Smooth muscle cell of the pulmonary artery (primary cell): ENCODE measurements at places on chromosomes 7 and 10. TPM values are rescaled to one million over a fixed set of nuclear protein-coding genes. Genes with fewer than 3 reads are reported as not detected.

The FBXW4 gene
- 31.0 and 32.0 TPM in 2 replicates for total RNA-seq

The EN2 gene
- not detected in 2 replicates for total RNA-seq

The PTF1A gene
- total RNA-seq: not detected in 2 replicates

The ATXN7L1 gene
- 5.0 and 10.1 TPM in 2 replicates for total RNA-seq

The NKX6-2 gene
- total RNA-seq: not detected in 2 replicates

The ST8SIA6 gene
- total RNA-seq: 0.13 TPM in 1 of 2 replicates, not detected in the other

The POR gene
- total RNA-seq: 64.7 and 70.2 TPM in 2 replicates

The DLX6 gene
- total RNA-seq: 0.20 and 0.23 TPM in 2 replicates

The CCDC172 gene
- total RNA-seq: not detected in 2 replicates

The GLI3 gene
- total RNA-seq: 4.1 and 4.8 TPM in 2 replicates

The TMEM225B gene
- total RNA-seq: 0.52 and 1.1 TPM in 2 replicates

The NAT16 gene
- total RNA-seq: not detected in 2 replicates

The GRK5 gene
- total RNA-seq: 35.9 and 60.3 TPM in 2 replicates

The IFIT1B gene
- 0.03 TPM in 1 of 2 replicates, not detected in the other for total RNA-seq

The ADGRA1 gene
- total RNA-seq: not detected in 2 replicates

The TAS2R4 gene
- 1.5 and 1.9 TPM in 2 replicates for total RNA-seq

The CAMK2B gene
- total RNA-seq: 0.26 and 0.63 TPM in 2 replicates

The NRP1 gene
- 335 and 528 TPM in 2 replicates for total RNA-seq

The ADAM22 gene
- 0.43 and 0.52 TPM in 2 replicates for total RNA-seq

The GTPBP4 gene
- 24.3 and 30.5 TPM in 2 replicates for total RNA-seq

The CYP2C19 gene
- not detected in 2 replicates for total RNA-seq

The CFAP70 gene
- 1.2 TPM in 2 replicates for total RNA-seq

The NYAP1 gene
- total RNA-seq: 1.4 and 2.3 TPM in 2 replicates

The LDB3 gene
- total RNA-seq: 0.52 and 0.96 TPM in 2 replicates

The ZPBP gene
- total RNA-seq: not detected in 2 replicates

The PAOX gene
- 4.0 and 5.6 TPM in 2 replicates for total RNA-seq

The BTBD16 gene
- 0.13 TPM in 1 of 2 replicates, not detected in the other for total RNA-seq

The PRKCQ gene
- total RNA-seq: 0.03 TPM in 1 of 2 replicates, not detected in the other

The ARHGEF35 gene
- total RNA-seq: 0.63 and 1.3 TPM in 2 replicates

The AKR1C8 gene
- total RNA-seq: not detected in 2 replicates

The MSMB gene
- not detected in 2 replicates for total RNA-seq

The KCP gene
- 0.69 and 0.78 TPM in 2 replicates for total RNA-seq

The SPDYE11 gene
- total RNA-seq: not detected in 2 replicates

The MSS51 gene
- total RNA-seq: 2.1 and 2.2 TPM in 2 replicates

The CHAT gene
- not detected in 2 replicates for total RNA-seq

The SPAM1 gene
- total RNA-seq: not detected in 2 replicates

The PLAC9 gene
- total RNA-seq: 8.0 and 18.2 TPM in 2 replicates

The OR2F2 gene
- not detected in 2 replicates for total RNA-seq

The CDH23 gene
- 0.07 and 0.13 TPM in 2 replicates for total RNA-seq

The CCDC3 gene
- 23.1 and 64.4 TPM in 2 replicates for total RNA-seq

The TMEM178B gene
- total RNA-seq: 0.52 and 2.3 TPM in 2 replicates
